ENCODE measurements at places on chromosomes 1 and 21. TPM values are rescaled to one million over a fixed set of nuclear protein-coding genes. Genes with fewer than 3 reads are reported as not detected.

GSTM5 gene
- 0.36 TPM for total RNA-seq

CLCA4 gene
- total RNA-seq = not detected

PCAT6 gene
- total RNA-seq = 1.3 TPM

ZC3H11A gene
- 67.6 TPM for total RNA-seq

FAM177B gene
- not detected for total RNA-seq

FCRL5 gene
- not detected for total RNA-seq

DNA sequence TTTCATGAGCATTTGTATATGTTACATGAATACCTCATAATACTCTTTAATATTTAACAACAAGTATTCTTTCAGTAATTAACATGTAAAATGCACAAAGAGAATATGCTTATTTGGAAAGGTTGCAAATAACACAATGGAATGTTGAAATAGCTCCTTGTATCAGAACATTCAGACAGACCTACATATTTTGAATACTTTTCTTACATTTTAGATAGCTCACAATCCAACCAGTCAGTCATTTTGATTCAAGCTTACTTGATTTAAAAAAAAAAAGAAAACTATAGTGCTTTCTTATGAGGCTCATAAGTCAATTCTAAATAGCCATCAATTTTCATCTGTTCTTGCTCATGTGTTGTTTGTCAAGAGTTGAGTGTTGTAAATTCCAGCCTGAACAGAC is 518.8 kb downstream of the ADGRL2 start:
- no peaks in the 10 kb centered on the region for H3K36me3 ChIP-seq
- DNase-seq = no peak
- no peak overlapping the region for H3K27ac ChIP-seq
- H3K4me1 ChIP-seq = no peaks in the 10 kb centered on the region
- no peak overlapping the region for H3K4me3 ChIP-seq

- H3K4me3 ChIP-seq = no peak overlapping the region
- no peak for DNase-seq
- H3K27me3 ChIP-seq = no peaks in the 10 kb centered on the region
- no peaks in the 10 kb centered on the region for H3K4me1 ChIP-seq
- H3K36me3 ChIP-seq = no peaks in the 10 kb centered on the region
These were observed 63.0 kb downstream of the TGFB2 start for GRCh38 chr1:218408135-218408534.

GRCh38 chr1:9836632-9836960 is 12.8 kb upstream of the CLSTN1 start:
- DNase-seq = no peak
- H3K27ac ChIP-seq = no peak overlapping the region
- no peaks in the 10 kb centered on the region for H3K27me3 ChIP-seq
- H3K36me3 ChIP-seq = no peaks in the 10 kb centered on the region
